ENCODE measurements at places on chromosomes 6 and 20.

GRCh38 chr6:131191590-131191989, 56.3 kb downstream of the AKAP7 start:
- DNase-seq = no peak

DNA sequence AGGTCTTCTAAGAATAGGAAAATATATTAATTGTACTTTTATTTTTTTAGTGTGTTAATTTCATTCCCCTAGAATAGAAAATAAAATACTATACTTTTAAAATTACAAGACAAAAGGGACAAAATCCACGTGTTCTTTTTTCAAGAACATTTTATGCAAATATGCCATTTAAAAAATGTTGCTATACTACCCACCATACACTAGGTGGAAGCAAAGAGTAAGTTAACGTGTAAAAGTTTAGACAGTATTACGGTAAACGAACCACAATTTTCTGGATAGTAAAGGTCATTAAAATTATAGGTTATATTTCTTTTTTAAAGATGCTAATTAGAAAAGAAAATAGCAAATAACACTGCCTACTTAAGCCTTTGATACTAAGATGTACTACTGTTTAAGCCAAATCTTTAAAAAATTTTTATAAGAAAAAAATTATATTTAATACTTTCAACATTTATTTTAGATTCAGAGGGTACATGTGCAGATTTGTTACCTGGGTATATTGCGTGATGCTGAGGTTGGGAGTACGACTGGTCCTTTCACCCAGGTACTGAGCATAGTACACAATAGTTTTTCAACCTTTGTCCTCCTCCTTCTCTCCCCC, 287.6 kb downstream of the PHF3 start:
- DNase-seq = no peak

- no peak for DNase-seq
Measured at GRCh38 chr20:5080384-5080877, 39.3 kb downstream of the PCNA start.

DNA sequence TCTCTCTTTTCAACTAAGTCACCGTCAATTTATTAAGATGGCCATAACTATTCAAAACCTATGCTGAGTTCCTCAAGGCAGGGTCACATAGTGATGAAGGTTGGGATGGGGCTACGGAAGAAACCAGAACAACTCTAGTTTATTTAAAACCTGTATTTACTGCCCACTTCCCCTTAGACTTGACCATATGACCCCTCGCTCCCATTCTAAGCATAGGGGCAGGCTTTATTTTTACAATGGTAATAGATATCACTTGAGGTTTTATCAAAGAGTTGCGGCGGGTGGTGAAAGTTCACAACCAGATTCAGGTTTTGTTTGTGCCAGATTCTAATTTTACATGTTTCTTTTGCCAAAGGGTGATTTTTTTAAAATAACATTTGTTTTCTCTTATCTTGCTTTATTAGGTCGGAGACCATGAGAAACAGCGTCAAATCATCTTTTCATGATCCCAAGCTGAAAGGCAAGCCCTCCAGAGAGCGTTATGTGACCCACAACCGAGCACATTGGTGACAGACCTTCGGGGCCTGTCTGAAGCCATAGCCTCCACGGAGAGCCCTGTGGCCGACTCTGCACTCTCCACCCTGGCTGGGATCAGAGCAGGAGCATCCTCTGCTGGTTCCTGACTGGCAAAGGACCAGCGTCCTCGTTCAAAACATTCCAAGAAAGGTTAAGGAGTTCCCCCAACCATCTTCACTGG, 5.5 kb downstream of the EDN1 start:
- no peak for DNase-seq

GRCh38 chr6:42260972-42261371, 43.3 kb upstream of the MRPS10 start:
- peak; percentile 73 for DNase-seq

- DNase-seq = no peak
Measured at GRCh38 chr20:48047447-48047846, 262.2 kb upstream of the SULF2 start.

DNA sequence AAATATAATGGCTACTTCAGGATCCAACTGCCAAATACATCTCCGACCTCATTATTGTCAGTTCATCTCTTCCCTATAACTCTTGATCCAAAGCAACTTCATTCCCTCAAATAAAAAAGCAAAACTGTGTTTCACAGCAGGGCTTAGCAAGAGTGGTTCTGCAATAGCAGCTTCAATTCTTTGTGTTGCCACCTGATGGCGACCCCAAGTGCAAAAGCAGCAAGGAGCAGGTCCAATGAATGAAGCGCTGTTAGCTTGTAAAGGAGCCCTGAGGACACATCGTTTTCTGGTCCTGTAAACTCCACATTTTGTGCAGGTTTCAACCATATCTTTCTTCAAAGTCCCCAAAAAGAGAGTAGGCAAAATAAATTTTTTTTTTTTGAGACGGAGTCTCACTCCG, 19.6 kb downstream of the RTN4IP1 start:
- DNase-seq = no peak

DNA sequence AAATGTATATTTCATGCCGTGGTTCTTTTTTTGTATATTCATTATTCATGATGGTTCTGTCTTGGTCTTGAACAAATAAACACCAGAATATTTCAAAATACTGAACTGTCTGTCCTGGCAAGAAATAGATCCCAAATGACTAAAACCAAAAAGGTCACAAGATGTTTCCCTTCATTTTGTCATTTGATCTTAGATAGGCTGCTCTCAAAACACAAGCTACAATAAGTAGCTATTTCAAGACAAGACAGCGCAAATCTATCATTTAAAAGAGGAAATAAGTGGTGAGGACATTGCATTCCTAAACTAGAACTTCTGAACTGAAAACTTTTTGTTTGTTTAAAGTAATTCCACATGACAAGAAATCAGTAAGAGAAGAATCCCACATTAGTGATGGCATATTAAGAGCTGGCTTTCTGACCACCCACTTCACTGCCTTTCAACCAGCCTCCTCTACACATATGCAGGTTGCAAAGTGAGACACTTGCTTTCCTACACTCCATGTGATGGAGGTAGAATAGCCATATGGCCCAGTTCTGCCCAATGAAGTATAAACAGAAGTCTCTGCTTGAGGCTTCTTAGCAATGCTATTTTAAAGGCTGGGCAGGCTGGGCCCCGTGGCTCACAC, 54.4 kb upstream of the CCDC28A start:
- no peak for DNase-seq

DNA sequence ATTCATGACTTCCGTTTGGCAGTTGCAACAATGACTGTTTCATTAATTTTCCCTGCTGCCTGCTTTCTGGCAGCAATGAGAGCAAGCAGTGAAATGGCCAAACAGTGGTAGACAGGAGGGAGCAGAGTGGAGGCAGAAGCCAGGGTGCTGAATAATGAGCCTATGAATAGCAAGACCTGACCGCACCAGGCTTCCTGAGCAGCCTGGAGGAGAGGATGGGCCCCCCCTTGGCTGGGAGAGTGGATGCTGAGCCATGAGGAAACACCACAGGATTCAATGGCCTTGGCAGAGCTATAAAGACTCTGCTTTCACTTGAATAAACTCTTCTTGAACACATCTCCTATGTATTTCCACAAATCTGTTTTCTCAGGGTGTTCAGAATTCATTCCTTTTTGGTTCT, 68.1 kb upstream of the SNRPB2 start:
- no peak for DNase-seq

DNA sequence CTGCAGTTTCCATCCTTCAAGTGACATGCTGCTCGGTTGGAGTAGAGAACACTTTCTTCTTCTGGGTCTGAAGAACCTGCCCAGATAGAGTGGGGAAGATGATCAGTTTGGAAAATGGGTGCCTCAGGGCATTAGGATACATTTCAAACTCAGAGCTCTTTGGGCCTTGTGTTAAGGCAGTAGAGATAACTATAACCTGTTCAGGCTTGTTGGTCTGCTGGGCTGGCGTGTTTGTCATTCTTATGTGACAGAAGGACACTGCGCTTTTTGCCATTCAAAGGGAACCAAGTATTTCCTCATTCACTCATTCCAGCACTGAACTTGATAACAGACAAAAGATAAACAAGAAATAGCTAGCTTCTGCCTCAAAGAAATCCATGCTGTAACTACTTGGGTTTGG, 3.8 kb downstream of the TOMM34 start:
- DNase-seq = no peak

- no peak for DNase-seq
Measured at GRCh38 chr6:146814148-146814750, 215.5 kb downstream of the ADGB start.

DNA sequence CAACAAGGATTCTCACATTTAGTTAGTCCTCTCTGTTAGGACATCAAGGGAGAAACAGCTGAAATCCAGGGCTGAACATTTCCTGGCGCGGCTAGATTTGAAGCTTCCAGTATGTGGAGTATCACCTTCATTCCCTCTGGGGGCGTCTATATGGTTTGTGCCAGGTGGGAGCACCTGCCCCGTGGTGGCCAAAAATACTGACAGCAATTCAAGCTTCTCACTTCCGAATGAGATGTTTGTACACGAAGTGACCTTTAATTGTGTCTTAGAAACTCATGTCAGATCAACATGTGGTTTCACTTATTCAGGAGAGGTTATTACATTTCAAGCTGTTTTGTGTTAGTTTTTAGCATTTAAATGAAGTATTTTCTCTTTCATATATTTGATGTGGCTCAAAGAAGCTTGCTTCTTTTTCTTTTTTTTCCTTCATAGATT, 67.3 kb upstream of the ZNF217 start:
- no peak for DNase-seq

DNA sequence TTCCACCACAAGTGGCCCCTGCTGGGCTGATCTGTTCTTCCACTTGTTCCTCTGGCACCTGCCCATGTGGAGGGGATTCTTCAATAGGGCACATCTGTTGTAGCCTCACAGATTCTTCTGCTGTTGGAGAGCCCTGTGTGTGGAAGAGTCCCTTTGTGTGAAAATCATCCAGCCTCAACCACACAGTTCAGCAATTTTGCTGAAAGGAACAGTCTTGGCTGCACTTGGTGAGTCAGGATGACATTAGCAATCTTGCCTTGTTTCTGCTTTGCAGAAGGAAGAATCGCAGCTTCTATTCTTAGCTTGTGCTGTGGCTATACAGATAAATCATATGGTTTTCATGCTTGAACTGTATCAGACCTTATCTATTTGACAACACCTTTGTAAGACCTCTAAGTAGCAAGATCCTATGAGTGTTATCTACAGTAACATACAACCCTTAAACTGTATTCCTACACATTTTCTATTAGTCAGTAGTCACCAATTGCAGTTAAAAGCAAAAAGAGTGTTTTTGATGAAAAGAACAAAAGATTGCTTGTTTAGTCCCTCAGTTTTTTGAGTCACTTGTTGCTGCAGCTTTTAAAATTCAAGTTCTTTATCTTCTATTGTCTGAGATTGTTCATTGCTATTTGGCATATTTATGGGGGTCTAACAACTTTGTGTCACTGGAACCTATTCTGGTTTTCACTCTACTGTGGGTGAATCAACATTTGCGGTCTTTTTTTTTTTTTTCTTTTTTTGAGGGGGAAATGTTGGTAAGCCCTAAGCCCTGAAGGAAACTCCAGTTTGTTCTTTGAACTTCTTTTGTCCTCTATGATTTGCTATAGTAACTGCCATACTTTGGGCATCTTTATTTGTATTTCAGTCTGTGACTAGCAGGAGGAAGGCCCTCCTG, 231.6 kb downstream of the TFAP2B start:
- DNase-seq = no peak

GRCh38 chr6:32815996-32816395, 806 bp downstream of the HLA-DOB start:
- DNase-seq = no peak

DNA sequence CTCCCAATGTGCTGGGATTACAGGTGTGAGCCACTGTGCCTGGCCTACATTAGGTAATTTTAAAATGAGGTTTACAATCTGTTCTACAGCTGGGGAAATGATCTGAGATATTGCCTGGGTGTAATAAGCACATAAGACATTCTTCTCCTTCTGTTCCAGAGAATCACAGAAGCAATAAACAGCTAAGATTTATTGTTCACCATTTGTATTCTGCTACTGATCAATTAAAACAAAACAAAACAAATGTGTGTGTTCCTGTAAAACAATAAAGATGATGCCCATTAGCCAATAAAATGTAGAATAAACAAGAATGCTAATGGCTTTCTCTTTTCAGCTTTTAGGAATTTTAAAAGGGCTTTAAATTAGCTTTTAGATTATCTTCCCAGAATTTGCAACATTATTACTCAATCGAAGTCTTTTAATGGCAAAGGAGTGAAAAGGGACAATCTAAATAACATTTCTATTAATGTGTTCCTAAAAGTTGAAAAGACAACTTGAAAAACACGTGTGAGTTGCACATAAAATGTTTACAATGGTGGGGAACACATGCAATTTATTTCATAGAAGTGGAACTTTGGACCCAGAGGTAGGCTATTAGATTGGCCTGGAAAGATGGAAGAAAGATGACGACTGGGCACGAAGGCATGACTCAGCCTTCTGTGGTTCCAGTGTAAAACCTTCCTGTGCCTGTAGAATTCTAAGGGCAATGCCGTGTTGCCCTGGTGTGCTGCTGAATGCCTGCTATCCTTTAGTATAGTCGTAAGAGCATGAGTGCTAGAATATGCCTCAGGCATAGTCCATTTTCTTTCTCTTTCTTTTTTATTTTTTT, 29.0 kb upstream of the DEK start:
- DNase-seq = no peak

DNA sequence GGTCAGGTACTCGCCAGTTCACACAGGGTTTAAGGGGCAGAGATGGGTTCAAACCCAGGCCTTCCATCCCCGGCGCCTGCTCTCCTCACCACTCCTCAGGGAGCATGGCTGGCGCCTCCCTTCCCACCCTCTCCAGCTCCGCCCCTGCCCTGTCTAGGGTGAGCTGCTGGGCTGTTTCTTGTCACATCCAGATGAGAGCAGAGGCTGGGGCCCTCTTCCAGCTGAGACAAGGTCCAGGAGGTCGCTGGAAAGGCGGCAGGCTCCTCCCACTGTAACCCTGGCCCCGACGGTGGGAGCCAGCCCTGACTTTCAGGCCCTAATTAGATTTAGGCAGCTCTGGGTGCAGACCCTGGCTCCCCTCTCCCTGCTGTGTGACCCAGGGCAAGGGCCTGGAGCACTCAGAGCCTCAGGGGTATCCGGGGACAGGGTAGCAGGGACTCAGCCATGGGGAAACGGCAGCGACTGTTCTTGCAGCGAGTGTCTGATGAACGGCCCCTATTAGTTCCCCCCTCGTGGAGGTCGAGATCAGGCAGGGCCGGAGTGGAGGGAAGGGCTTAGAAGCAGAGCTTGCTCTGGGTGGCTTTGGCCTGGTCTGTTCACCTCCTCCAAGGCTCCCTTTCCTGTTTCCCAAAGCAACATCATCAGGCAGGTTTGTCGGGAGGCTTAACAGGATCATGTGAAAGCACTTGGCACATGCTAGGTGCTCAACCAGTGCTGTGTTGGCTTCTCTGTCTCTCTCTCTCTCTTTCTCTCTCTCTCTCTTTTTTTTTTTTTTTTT, 33.4 kb downstream of the SNAI1 start:
- DNase-seq = peak; percentile 68

Data from ecto neural progenitor cell (in vitro differentiated cells).